LNCaP clone FGC (cell line): ENCODE measurements at places on chromosomes 11 and 22.

GRCh38 chr11:96055706-96056387, 131.9 kb upstream of the MTMR2 start:
- no peak for DNase-seq

- DNase-seq, result no peak
Observed at GRCh38 chr22:48838846-48839730, 988.6 kb downstream of the BRD1 start.

GRCh38 chr11:15157181-15157580, 42.5 kb downstream of the INSC start:
- no peak for DNase-seq

GRCh38 chr11:19329970-19330369, 89.2 kb upstream of the E2F8 start:
- DNase-seq, result no peak

GRCh38 chr11:57360991-57361390, 20.0 kb downstream of the PRG3 start:
- no peak for DNase-seq

GRCh38 chr22:47088480-47089158, 326.2 kb downstream of the TBC1D22A start:
- no peak for DNase-seq

- no peak for DNase-seq
Observed at GRCh38 chr11:44327730-44328129, 17.8 kb upstream of the ALX4 start.

- DNase-seq, result no peak
Observed at GRCh38 chr11:24793479-24793878, 296.6 kb downstream of the LUZP2 start.

DNA sequence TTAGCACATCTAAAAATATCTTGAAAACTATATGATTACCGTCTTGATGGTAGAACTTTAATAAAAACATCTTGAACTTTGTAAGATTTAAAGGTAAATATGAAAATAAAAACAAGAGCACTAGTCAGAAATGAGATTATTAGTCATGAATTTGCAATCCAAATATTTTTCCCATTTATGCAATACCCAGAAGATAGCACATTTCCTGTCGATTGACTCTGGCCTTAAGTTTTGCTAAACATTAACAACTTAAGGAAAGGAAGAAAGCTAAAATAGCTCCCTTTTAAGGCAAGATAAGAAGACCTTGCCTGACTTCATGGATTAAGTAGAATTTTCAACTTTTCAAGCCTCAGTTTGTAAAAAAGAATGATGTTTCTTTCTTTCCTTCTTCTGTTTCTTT, 1374.7 kb upstream of the RAG2 start:
- no peak for DNase-seq

DNA sequence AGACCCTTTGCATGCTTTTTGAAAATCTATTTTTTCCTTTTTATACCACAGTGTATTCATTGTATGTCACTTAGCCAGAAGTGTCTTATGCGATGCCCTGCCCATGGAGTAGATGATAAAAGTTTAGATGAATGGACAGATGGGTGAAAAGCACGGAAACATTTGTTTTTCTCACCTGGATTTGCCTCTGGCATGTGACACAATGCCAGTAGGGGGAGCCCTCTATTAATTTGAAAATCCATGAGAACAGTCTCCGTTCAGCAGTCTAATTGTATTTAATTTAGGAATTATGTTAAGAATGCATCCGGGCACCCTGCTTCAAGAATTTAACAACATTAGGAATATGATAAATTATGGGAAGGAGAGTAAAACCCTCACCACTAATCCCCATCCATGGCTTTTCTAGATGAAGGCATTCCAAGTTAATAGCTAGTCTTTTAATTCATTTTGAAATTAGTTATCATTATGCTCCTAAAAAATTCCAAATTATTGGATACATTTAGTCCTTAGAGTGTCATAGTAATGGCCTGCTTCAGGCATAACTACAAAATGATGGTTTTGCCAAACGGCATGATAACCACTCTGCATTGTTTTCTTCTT, 55.3 kb upstream of the ALKBH3 start:
- DNase-seq, result no peak

DNA sequence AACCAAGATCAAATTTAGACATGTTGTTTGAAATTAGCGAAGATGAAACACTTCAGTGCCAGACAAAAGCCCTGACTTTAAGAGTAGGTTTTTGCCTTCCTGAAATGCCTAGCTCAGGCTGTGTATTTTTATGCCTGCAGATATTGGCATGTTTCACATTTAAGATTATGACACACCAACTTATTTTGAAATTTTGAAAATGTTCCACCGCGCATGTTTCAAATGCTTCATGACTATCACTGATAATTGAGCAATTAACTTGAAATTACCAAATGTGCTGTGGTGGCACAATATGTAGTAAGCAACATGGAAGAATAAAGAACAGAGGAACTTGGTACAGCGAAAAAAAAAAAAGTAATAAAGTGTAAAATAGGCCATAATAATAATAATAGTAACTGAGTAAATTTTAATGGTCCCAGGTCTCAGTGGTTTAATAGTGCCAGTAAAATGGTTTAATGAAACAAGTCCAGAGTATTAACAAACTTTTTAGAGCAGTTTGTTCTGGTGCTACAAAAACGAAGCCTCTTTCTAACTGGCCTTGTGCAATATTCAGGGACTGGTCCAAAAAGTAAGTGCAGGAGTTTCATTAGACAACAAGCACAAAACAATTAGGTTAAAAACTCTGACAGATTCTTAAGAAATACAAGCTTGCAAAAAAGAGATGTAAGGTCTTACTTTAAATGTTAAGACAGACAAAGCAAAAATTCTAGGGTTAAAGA, 112.5 kb upstream of the SOX6 start:
- DNase-seq, result no peak

DNA sequence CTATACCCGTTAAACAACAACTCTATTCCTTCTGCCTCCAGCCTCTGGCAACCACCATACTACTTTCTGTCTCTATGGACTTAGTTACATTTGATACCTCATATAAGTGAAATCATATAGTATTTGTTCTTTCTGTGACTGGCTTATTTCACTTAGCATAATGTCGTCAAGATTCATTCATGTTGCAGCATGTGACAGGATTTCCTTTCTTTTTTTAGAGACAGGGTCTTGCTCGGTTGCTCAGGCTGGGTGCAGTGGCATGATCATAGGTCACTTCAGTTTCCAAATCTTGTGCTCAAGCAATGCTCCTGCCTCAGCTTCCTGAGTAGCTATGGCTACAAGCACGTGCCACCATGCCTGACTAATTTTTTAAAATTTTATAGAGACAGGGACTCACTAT, 29.4 kb upstream of the SORL1 start:
- DNase-seq, result no peak

GRCh38 chr11:15910761-15911160, 445.6 kb downstream of the SOX6 start:
- no peak for DNase-seq

- no peak for DNase-seq
Observed at GRCh38 chr11:103662880-103663279, 373.6 kb upstream of the DDI1 start.

- no peak for DNase-seq
Observed at GRCh38 chr22:49303061-49303735, 524.5 kb downstream of the BRD1 start.

GRCh38 chr11:64096835-64097234, 61.1 kb downstream of the FLRT1 start:
- no peak for DNase-seq

DNA sequence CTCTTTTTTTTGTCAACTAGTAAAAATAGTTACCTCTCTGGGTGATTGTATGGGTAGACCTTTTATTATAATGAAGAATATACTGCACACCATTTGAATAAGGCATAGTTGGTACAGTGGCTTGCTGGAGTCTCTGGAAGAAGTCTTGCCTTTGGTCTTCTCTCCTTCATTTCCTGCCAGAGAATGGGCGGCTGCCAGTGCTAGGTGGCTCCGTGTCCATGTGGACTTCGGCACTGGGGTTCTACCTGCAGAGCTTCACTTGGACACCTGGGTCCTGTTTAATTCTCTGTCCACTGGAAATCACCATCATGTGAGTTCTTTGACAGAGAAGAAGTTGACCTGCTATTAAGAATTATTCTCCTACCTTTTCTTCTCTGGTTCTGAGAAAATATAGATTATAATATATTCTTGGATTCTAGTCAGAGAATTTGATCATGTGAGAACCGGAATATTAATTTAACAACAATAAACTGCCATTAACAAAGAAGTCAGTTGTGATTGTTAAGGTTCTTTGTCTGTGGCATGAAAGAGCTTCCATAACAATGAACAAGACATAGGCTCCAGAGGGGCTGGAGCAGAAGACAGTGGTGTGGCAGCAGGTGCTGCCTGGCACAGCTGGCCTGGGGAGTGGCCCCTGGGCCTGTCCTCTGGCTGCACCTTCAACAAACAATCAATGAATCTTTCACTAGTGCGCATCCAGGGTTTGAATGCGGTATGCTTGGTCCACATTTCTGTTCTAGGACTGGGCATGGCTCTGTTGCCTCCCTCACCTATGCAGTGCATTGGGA, 77.5 kb downstream of the PPFIBP2 start:
- DNase-seq, result no peak

DNA sequence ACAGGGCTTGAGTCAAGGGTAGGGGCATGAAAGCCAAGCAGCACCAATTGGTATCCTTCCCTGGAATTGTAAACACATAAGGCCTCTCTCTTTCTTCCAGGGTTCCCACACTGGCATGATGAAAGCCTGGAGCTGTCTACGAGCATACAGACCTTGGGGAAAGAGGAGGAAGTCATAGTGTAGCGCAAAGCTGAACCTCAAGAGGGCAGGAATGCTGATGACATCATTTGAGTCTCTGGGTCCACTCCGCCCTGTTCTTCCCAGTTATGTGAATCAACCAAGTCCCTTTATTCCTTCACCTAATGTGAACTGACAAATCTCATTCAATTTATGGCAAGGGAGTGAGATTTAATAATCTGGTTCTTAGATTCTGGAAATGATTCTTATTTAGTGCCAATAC, 266.4 kb upstream of the NCAM1 start:
- no peak for DNase-seq

DNA sequence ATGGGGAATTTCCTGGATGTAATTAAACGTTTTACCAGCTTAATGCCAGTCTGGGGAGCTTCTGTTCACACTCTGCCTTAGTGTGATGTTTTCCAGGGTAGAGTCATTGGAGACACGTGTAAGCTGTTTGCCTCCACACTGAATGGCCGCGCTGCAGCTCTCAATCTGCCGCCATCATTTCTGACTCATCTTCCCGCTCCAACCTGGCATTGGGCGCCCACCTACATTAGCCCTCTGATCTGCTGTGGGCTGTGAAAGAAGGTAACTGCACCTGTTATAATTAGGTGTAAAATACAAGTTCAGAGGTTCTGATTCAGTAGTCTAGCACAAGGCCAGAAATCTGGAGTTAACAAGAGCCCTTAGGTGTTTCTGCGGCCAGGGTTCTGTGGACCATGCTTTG, 54.6 kb downstream of the MN1 start:
- no peak for DNase-seq

DNA sequence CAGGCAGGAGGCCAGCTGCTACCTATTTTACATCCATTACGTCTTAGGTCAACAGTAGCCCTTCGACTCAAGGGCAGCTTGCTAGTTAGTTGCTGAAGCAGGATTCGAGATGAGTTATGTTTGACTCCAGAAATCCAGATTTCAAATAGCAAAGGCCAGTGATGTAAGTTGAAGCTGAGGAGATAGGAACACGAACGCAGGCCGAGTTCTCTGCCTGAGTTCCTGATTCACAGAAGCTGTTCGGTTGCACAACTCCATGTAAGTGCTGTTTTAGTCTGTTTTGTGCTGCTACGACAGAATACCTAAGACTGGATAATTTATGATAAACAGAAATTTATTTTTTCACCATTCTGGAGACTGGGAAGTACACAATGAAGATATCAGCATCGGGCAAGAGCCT, 111.2 kb downstream of the SLC1A2 start:
- DNase-seq, result no peak

DNA sequence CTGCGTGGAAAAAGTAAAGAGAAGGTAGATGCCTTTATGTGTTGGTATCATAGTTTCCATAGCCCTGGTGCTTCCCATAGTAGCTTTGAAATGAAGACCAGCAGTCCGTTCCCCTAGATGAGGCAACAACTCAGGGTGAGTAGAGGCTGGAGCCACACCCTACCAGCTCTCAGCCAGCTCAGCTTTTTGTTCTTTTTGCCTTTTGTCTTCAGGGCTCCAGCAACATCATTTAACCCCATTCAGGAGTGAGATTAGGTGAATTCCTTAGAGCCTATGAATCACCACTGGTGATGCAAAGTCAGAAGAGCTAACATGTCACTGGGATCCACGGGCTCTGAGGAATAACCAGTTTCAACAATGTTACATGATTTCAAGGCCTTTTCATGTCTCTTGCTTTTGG, 14.0 kb upstream of the SESN3 start:
- DNase-seq, result no peak

DNA sequence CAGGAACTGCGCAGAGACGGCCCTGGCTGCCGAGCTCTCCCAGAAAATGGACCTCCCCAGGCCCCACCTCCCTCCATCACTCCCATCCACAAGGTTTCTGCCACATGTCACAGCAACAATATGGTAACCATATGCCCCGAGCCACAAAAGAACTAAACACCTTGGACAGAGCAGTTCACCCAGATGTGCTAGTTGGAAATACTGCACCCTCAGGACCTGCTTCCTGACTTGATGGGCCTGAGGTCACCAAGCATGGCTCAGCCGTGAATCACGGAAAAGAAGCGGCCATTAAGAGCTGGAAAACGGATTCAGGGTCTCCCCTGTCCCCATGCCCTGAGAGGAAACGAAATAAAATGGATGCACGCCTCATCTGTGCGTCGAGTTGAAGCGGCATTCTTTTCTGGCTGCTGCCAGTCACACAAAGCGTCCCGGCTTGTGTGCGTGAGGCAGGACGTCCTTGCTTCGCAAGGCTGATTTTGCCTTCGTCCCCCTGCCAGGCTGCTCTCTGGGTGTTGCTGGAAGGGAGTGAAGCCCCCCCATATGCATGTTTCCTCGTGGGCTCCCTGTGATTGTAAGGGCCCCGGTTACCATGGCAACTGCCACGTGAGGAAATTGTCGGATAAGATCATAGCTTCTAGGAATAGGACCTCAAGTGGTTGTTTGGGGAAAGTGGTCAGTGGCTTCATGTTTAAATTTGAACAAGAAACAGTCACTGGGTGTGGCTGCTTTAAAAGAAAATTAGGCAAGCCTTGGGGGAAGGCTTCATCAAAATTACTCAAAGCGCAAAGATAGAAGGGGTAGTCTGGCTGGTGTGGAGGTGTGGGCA, 51.7 kb downstream of the FLI1 start:
- no peak for DNase-seq

- DNase-seq, result no peak
Observed at GRCh38 chr11:117073539-117073938, 24.7 kb downstream of the SIK3 start.

GRCh38 chr11:76771446-76772099, 11.6 kb upstream of the TSKU start:
- no peak for DNase-seq

DNA sequence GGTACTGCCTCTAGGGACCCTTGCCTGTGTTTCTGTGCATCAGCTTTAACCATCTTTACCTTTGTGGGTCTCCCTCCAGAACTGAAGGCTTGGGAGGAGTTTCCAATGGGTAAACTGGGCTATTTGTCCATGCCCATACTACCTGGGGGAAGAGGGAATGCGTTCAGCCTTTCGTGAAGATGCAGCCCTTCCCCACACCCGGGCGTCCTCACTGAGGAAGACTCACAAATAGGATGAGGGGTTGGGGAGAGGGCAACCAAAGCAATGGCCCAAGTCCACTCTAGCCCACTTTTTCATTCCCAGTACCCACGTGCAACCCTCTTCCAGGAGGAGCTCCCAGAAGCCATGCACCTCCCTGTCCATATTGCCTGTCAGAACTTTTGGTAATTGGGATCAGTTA, 61.8 kb upstream of the ADA2 start:
- no peak for DNase-seq
